Ovary (tissue), 10 donors: ENCODE measurements at places on chromosomes 5 and 9.

- peaks cover 25% of the 10 kb centered on the region for H3K4me1 ChIP-seq
- peak; percentile 37 for DNase-seq
- no peaks in the 10 kb centered on the region for H3K27me3 ChIP-seq
- H3K36me3 ChIP-seq, result no peaks in the 10 kb centered on the region
- peak overlapping the region; percentile 70 for H3K27ac ChIP-seq
These were observed 13.8 kb downstream of the NCS1 start for GRCh38 chr9:130186051-130186450.

GRCh38 chr5:35415309-35415708 is 185.0 kb upstream of the PRLR start:
- DNase-seq, result no peak
- no peak overlapping the region for H3K4me3 ChIP-seq
- peaks cover 1% of the 10 kb centered on the region for H3K4me1 ChIP-seq
- no peak overlapping the region for H3K27ac ChIP-seq
- H3K36me3 ChIP-seq, result no peaks in the 10 kb centered on the region

GRCh38 chr5:58156361-58156760 is 303.5 kb downstream of the PLK2 start:
- H3K4me1 ChIP-seq, result no peaks in the 10 kb centered on the region
- H3K27ac ChIP-seq, result no peak overlapping the region

- no peaks in the 10 kb centered on the region for H3K27me3 ChIP-seq
- H3K27ac ChIP-seq, result no peak overlapping the region
- no peak overlapping the region for H3K4me3 ChIP-seq
- DNase-seq, result no peak
- H3K36me3 ChIP-seq, result no peaks in the 10 kb centered on the region
These were observed 25.1 kb upstream of the MED10 start for GRCh38 chr5:6403416-6403815.

- no peaks in the 10 kb centered on the region for H3K27me3 ChIP-seq
- no peak overlapping the region for H3K27ac ChIP-seq
- no peaks in the 10 kb centered on the region for H3K36me3 ChIP-seq
- peak overlapping the region; percentile 7 for H3K4me3 ChIP-seq
These were observed 19.9 kb downstream of the GOLM1 start for GRCh38 chr9:86079421-86079831.

DNA sequence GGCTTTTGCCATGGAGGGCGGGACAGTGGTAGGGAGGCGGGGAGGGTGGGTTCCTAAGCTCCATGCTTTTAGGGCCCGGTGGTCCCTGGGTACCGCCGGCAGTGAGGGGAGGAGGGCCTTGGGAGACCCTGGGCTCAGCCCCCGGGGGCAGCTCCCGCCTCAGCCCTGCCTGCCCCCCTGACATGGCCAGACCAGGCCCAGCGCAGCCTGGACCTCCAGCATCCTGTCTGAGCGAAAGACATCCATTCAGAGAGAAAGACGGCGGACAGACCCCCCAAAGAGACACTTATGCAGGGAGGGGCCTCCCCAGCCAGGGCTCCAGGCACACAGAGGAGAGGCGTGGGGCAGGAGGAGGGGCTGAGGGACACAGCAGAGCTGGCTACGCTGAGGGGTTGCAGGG is 45.3 kb downstream of the KCNT1 start:
- H3K4me3 ChIP-seq, result no peak overlapping the region
- no peaks in the 10 kb centered on the region for H3K27me3 ChIP-seq
- H3K27ac ChIP-seq, result no peak overlapping the region
- H3K4me1 ChIP-seq, result no peaks in the 10 kb centered on the region
- DNase-seq, result no peak

GRCh38 chr5:86709157-86709881 is 91.6 kb downstream of the COX7C start:
- no peaks in the 10 kb centered on the region for H3K4me1 ChIP-seq
- no peaks in the 10 kb centered on the region for H3K27me3 ChIP-seq
- H3K27ac ChIP-seq, result no peak overlapping the region
- no peak for DNase-seq
- no peak overlapping the region for H3K4me3 ChIP-seq

DNA sequence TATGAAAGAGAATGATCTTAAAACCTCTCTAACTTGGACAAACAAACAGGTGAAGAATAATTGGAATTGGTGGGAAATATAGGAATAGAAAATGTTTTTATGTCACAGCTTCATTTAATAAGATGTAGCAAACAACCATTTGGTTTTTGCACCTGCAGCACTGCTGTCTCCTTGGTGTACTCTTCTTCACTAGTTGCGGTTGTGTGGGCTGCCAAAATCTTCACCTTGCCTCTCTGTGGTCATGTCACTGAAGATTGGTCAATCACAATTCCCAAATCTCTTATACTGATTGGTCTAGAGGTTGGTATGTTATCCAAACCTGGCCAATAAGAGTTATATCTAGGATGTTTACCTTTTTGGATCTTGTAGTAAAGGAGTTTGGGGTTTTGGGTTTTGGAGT is 88.7 kb downstream of the FGF10 start:
- H3K27me3 ChIP-seq, result no peaks in the 10 kb centered on the region
- no peak overlapping the region for H3K4me3 ChIP-seq
- H3K27ac ChIP-seq, result no peak overlapping the region
- DNase-seq, result no peak

DNA sequence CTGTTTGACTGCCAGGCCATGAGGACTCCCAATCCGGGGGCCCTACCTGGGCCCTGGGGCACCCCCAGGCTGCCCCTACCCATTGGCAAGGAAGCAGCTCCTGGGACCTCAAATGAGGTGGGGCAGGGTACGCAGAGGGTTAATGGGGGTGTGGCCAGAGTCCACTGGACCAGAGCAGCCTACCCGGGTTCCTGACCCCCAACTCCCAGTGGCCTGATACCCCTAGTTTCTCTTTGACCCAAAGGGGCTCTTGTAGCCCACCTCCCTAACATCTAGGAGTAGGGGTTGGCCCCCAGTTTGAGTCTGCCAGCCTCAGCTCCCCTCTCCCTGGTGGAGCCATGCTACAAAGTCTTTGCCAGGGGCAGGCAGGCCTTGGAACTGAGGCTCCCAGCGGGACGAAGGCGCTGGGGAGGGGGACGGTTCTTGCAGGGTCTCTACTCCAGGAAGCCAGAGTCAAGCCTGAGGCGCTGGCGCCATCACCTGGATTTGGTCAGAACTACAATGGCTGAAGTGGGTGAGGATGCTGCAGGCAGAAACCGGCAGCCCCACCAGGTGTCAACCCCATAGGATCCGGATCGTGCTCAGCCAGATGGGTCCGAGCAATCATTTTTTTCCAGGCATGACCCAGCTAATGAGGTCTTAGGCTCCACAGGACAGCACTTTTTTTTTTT is 8.4 kb upstream of the CERCAM start:
- DNase-seq, result no peak
- no peaks in the 10 kb centered on the region for H3K36me3 ChIP-seq
- no peaks in the 10 kb centered on the region for H3K4me1 ChIP-seq
- H3K27me3 ChIP-seq, result no peaks in the 10 kb centered on the region
- no peak overlapping the region for H3K27ac ChIP-seq

DNA sequence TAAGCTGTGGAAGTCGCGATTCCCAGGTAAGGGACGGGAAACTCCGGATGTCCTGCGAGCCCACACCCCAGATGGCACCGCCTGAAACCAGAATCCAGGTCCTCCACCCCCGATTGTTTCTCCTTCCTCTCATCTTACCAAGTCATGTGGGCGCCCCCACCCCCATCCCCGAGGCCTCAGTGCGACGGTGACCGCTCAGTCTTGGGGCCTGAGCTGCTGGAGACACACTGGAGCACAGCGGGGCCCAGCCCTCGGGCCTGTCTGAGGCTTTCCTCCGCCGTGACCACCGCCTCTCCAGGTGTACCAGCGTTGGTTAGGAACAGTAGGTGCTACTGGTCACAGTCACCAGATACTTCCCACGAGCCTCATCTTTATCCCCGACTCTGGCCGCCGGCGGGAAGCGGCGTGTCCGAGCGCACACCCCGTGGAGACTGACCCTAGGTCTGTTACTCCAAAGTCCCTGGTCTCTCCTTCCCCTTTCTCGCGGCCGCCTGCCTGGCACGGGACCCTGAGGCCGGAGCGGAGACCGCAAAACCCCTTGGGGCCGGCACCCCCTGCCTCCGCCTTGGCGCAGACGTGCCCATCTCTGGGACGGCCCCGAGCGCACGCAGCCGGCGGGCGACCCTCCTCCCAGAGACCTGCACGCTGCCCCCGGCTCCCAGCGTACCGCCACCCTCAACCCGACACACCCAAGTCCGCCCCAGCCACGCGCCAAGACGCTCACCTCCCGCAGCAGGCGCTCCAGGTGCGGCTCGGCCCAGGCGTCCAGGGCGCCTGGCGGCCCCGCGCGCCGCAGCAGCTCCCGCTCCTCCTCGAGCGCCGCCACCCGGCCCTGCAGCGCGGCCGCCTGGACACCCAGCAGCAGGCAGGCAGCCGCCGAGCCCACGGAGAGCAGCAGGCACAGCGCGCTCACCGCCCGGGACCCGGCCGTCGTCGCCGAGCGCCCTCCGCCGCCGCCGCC is 733 bp downstream of the COL23A1 start:
- no peak overlapping the region for H3K27ac ChIP-seq
- H3K4me1 ChIP-seq, result peaks cover 4% of the 10 kb centered on the region
- peak overlapping the region; percentile 31 for H3K4me3 ChIP-seq
- DNase-seq, result peak; percentile 45

DNA sequence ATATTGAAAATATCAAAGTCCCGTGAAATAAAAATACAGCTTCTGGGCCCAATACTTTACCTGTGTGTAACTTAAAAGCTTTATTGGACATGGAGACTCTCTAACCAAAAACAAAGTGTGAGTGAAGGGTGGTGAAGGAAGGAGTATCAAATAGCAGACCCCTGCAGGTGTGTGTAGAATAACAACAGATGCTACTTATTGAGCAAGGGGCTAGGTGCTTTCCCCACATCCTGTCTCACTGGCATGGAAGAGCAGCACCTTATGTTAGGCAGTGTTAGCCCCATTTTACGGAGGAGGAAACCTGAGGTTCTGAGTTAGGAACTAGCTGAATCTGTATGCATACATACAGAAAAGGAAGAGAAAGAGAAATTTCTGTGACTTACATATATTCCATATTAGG is 21.8 kb downstream of the SLIT3 start:
- no peak overlapping the region for H3K27ac ChIP-seq
- no peaks in the 10 kb centered on the region for H3K4me1 ChIP-seq
- no peak for DNase-seq
- H3K4me3 ChIP-seq, result no peak overlapping the region
- H3K27me3 ChIP-seq, result no peaks in the 10 kb centered on the region

DNA sequence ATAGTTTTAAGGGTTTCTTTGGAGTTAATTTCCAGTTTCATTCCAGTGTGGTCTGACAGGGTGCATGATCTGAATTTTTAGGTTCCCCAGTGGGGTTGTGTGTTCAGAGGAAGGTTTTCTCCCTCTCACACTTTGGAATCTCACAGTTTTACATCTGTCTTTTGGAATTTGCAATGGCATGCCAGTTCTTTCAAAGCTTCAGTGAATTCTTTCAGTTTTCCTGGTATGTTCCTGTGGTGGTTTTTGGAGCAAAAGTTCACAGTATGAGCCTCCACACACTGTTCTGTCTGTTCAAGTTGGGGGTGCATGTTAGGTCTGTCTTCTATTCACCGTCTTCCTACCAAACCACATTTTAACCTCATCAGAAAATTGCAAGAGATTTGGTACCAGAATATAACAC is 624.2 kb downstream of the KCTD16 start:
- no peak overlapping the region for H3K27ac ChIP-seq
- no peaks in the 10 kb centered on the region for H3K27me3 ChIP-seq
- DNase-seq, result no peak
- H3K36me3 ChIP-seq, result no peaks in the 10 kb centered on the region

GRCh38 chr5:79955941-79956670 is 35.0 kb downstream of the MTX3 start:
- no peaks in the 10 kb centered on the region for H3K27me3 ChIP-seq
- H3K4me1 ChIP-seq, result no peaks in the 10 kb centered on the region
- H3K27ac ChIP-seq, result peak overlapping the region; percentile 17
- DNase-seq, result no peak
- no peak overlapping the region for H3K4me3 ChIP-seq

- H3K27ac ChIP-seq, result no peak overlapping the region
- H3K27me3 ChIP-seq, result no peaks in the 10 kb centered on the region
- DNase-seq, result no peak
- no peaks in the 10 kb centered on the region for H3K4me1 ChIP-seq
- H3K36me3 ChIP-seq, result no peaks in the 10 kb centered on the region
These were observed 11.2 kb upstream of the NFIB start for GRCh38 chr9:14325147-14325546.

DNA sequence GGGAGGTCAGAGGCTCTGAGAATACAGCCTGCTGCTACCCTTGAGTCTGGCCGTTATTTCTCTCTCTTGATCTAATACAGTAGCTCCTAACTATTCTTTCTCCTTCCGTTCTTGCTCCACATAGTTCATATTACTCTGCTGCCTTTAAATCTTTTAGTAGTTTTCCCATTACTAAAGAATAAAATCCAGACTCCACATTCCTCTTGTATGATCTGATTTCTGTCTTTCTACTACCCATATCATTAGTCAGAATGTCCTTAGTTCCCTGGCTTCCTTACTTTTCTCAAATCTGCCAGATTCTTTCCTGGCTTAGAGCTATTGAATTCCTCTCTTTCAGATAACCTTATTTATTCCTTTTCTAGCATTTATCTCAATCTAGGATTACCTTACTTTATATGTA is 40.0 kb downstream of the MARCHF6 start:
- no peak overlapping the region for H3K27ac ChIP-seq
- no peaks in the 10 kb centered on the region for H3K36me3 ChIP-seq
- H3K27me3 ChIP-seq, result no peaks in the 10 kb centered on the region
- peaks cover 1% of the 10 kb centered on the region for H3K4me1 ChIP-seq

DNA sequence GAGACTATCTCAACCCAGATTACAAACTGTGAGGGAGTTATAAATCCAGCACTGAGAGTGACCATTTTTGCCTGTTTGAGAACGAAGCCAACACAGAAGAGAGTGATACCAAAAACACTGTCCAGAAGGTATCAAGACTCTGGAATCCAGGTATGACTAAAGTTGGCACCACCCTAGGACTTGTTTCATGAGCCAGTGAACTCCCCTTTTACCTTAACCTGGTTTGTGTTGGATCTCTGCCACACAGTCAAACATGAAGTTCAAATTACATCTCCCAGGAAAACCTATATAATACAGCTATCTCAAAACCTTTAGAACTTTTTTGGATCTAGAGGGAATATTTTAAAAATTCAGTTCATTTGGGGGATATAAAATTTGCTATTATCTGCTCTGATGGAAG is 11.4 kb downstream of the ZBTB5 start:
- no peak for DNase-seq
- no peak overlapping the region for H3K4me3 ChIP-seq
- H3K36me3 ChIP-seq, result no peaks in the 10 kb centered on the region
- no peaks in the 10 kb centered on the region for H3K27me3 ChIP-seq
